ENCODE measurements at places on chromosomes 2 and 18. TPM values are rescaled to one million over a fixed set of nuclear protein-coding genes. Genes with fewer than 3 reads are reported as not detected.

GAL3ST2 gene
- total RNA-seq = 0.36 TPM

LRRC30 gene
- not detected for total RNA-seq

UGT1A10 gene
- not detected for total RNA-seq

CHRND gene
- total RNA-seq = not detected

EDAR gene
- 0.02 TPM for total RNA-seq

MTCL1 gene
- 60.5 TPM for total RNA-seq

SLC23A3 gene
- total RNA-seq = 0.49 TPM

Data from A549 treated with RU486 at 1 μM for 4 hours (cell line).